ENCODE measurements at places on chromosomes 1 and 21.

DNA sequence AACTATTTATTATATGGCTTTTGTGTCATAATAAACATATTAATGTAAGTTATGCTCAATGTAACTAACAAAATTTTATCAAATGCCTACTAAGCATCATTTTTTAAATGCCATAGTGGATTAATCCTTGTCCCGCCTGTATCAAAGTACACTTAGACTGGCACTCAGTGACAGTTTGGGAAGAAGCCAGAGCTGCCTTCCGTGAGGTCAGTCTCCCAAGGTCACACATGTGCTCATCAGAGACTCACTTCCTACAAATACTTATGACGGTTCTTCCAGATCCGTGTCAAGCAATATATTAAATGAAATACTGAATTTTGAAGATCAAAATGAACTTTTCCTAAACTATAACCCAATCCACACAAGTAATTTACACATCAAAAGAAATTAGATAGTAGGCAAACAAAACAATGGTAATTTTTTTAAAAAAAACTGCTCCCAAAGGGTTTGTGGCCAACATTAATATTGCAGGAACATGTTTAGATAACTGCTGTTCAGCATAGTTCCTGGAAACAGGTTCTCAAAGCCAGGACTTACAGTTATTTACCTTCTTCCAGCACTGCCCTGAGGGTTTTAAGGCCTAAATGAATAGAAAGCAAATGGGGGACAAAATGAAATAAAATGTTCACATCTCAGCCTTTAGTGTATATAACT lies 27.2 kb downstream of the WLS start:
- DNase-seq = no peak

DNA sequence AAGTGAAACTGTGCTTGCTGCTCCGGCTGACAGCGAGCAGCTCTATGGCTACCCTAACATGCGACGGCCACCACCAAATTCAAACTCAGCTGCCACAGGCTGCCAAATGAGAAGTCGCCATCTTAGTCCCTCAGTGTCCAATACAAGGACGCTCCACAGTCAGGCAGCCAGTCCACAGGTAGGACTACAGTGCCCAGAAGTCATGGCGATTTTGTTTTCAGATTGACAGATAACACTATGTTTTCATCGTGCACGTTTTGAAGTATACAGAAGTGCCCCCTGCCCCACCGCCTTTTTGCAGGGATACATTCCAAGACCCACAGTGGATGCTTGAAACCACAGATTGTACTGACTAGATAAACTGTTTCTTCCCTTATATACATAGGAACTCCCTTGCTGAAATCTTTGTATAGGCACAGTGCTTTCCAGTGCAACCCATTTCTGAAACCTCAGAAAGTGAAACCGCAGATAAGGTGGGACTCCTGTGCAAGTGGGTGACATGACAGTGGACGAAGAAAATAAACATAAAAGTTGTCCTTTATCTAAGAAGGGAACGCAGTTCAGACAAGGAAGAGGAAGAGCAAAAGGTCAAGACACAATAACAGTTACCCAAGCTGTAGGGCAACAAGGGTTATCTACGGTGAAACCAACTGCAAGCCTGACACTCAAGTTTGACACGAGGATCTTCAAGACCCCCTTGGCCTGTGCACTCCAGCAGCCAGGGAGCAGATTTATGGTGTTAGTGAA lies 52.2 kb downstream of the STX6 start:
- no peak for DNase-seq

DNA sequence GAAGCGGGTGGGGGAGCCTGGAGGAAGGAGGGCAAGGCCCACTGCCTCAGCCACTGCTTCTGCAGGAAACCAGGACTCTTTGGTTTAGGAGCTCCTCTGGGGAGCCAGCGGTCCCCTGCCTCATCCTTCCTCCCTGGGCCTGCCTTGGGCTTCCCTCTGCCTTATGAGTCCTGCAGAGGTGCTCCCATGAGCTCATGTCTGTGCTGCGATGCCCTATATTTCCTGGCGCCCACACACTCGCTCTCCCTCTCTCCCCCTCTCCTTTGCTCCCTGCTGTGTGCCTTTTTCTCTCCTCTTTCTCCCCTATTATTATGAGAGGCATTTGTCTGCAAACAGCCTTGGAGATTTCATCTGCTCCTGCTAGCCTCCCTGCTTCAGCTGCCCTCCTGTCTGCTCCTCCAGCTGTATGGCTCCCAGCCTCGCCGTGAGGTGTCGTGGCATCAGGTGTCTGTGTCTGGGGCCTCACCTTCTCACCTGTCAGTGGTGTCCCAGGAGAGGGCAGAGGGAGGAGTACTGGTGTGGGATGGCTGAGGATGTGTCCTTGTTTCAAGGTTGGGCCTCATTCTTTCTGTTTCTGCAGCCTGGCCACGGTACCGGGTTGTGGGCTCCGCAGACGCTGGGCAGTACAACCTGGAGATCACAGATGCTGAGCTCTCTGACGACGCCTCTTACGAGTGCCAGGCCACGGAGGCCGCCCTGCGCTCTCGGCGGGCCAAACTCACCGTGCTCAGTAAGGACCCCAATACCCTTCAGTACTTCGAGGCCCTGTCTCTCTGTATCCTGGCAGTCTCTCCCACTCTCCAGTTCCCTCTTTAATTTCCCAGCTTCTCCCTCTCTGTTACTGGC lies 84.2 kb downstream of the KIRREL1 start:
- no peak for DNase-seq

DNA sequence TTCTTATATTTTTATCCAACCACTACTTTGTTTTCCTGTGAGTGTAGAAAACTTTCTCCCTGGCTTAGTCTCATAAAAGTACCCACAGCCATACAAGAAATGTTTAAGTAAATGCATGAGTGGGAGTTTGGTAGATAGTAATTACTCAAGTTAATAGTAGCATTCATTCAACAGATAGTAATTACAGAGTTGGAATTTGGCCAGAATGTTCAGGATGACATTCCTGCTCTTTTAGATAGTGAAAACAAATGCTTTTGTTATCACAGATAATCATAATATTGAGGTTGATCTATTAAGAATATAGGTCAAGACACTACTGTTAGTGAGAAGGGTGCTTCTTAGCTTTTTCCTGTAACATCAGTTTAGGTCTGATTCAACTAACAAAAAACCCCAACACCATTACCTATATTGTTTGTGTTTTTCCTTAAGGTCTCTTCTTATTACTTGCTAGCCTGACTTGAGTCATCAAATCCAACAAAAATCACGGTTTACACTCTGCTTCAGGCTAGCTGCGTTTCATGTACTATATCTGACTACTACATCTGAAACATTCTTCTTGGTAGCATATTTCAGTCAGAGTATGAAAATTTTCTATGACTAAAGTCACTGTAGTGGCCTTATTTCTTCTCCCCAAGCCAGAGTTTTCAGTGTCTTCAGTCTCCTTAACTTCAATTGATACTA lies 163.7 kb downstream of the HS2ST1 start:
- no peak for DNase-seq

GRCh38 chr1:117638141-117638540 lies 32.3 kb downstream of the TENT5C start:
- no peak for DNase-seq

GRCh38 chr1:225755671-225756319 lies 21.8 kb upstream of the SRP9 start:
- DNase-seq = no peak

DNA sequence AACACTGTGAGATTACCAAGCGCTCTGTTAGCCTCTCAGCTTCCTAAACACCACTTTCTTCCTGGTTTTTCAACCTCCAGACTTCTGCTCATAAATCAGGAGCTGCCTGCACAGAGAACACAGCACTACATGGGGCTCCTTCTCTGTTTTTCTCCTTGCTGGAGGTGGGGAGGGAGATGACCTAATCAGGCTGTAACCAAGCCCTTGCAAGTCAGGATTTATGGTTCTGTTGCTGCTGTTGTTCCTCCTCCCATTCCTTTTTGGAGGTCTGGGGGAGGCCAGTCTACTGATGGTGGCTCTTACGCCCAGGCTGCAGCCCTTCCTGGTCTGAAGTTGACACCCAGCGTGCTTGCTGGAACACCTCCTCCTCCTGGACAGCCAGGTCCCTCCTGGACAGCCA lies 80.9 kb upstream of the AJAP1 start:
- no peak for DNase-seq

GRCh38 chr1:172473302-172473701 lies 29.4 kb upstream of the PIGC start:
- no peak for DNase-seq

DNA sequence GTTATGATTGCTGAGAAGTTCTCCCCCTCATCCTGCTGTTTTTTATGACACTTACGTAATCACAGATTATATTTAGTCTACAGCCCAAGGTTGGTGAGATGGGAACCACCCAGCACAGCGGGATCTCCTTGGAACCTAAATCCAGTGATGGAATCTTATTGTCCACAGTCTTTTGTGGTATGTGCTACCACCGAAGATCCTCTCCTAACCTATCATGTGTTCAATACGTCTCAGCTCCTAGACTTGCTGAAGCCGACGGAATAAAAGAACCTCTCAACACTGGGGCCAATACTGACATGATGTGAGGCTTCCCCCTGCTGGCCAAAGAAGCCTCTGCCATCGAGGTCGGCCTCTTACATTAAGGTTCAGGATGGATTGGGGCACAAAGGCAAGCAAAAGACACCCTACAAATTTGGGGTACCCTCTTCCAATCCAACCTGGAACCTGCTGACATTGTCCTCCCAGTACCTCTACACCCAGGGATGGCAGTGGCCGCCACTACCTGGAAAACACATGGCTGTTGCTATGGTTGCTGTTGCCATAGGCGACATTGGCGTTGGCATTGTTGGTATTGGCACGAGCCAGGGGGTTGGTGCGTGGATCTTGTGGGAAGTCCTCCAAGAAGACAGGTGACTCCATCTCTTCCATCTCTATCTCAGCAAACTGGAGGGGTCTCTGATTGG lies 19.4 kb upstream of the KIF21B start:
- DNase-seq = peak; percentile 59

DNA sequence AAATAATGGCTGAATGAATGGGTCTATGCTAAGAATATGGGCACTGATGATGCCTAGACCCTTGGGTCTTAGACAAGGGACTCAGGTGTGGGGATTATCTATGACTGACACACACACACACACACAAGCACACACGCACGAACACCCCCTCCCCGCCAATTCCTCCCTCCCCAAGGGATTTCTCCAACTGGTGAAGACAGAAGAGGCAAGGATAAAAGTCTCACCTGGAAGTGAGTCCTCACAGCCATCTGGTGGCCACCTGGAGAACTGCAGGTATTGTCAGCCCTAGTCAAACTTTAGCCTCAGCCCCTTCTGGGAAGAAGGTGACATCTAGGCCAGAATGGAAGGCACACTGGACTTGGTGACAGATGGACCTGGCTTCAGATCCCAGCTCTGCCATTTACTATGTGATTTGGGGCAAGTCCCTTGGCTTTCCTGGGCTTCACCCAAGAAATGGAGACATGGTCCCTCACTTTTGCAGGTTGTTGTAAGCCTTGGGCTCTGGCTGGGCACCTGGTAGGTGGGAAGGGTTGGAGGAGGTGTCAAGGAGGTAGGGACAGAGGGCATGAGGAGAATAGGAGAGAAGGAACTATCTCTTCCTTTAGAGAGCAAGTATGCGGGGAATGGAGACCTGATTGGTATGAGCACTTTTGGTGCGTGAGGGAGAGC lies 4.0 kb upstream of the GPR3 start:
- peak; percentile 90 for DNase-seq

GRCh38 chr1:198986442-198986841 lies 347.6 kb downstream of the PTPRC start:
- no peak for DNase-seq

- no peak for DNase-seq
These were observed 1156.6 kb downstream of the PLA2G4A start for GRCh38 chr1:187985145-187985896.

- DNase-seq = peak; percentile 96
These were observed 13.8 kb downstream of the PARK7 start for GRCh38 chr1:7975212-7975865.

GRCh38 chr1:6918925-6919511 lies 133.8 kb downstream of the CAMTA1 start:
- DNase-seq = no peak

DNA sequence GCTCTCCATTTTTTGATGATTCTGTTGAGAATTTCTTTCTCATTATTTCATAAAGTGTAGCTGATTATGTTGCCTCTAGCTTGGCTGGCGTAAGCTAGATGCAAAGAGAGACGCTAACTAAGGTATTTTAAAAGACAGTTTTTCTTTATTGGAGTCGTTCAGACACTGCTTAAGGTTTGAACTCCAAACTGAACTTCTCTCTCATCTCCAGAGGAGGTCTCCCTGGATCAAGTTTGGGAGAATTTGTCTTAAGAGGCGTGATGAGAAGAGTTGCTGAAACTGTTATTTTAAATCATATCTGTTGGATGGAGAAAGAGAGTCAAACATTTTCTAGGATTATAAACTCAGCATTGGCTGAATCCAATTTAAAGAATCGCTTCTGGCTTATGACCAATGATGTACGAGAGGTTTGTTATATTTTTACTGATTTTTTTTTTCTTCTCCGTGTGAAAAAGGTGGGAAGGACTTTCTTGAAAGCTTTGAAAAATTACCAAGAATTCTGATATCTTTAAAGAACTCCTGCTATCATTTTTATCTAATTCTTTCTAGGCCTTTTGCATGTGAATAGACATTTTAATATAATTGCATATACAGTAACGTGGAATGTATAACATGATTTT lies 34.0 kb downstream of the MAP3K7CL start:
- DNase-seq = peak; percentile 69

- DNase-seq = no peak
These were observed 128.8 kb downstream of the COQ8A start for GRCh38 chr1:227068883-227069282.

DNA sequence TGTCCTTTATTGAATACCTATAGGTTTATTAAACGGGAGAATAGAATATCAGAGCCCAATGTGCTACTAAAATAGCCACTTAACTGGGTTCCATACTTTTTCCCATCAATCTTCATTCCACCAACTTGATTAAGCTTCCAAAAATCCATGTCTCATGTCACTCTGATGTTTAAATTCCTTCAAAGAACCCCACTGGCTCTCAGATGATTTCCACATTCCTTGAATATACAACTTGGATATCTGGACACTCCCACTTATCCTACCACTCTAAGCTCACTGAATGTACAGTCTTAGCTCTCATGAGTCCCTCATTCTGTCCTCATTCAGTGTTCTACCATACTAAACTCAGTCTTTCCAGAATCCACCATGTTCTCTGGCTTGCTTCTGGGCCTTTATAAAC lies 21.1 kb downstream of the COL11A1 start:
- DNase-seq = no peak

DNA sequence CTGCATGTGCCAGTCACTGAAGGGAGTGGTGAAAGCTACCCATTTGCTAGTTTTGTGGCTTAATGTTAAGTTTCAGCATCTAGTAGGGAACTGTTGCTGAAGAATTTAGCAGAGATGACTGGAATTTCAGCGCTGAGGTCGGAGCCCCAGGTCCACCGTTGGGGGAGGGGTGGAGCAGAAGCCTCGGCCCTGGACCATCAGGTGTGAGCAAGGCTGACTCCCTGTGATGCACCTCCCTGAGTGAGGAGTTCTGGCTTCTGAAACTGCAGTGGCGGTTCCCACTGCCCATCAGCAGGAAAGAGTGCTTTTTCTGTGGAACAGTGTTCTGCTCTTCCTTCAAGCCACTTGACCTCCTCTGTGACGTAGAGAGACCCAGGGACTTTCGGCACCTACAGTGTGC lies 1.3 kb downstream of the NOS1AP start:
- peak; percentile 50 for DNase-seq

All from G401 (cell line).